ENCODE measurements at places on chromosomes 5 and 9.

- no peak for DNase-seq
Measured at GRCh38 chr5:142698447-142699183, 12.7 kb upstream of the FGF1 start.

GRCh38 chr5:133936651-133937015 lies 31.8 kb downstream of the C5orf15 start:
- DNase-seq: no peak

- DNase-seq: no peak
Measured at GRCh38 chr9:124010665-124011321, 775 bp upstream of the LHX2 start.

- DNase-seq: no peak
Measured at GRCh38 chr9:71213633-71214032, 92.2 kb upstream of the TRPM3 start.

DNA sequence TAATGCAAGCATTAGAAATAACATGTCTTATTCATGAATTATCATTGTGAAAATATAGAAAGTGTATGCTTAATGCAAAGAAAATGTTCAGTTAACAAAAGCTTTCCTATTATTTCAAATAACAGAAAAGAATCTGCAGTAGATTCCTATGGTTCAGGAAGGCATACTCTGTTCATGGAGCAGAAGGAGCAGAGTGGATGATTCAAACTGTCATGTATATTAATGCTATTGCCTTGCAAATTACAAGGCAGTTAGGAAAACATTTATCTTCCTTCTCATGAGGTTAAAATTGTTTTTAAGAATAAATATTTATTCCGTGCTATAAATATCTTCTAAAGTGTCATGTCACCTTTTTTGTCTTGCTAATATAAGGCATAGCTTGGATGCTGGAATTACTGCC lies 47.5 kb downstream of the PCSK1 start:
- DNase-seq: no peak

DNA sequence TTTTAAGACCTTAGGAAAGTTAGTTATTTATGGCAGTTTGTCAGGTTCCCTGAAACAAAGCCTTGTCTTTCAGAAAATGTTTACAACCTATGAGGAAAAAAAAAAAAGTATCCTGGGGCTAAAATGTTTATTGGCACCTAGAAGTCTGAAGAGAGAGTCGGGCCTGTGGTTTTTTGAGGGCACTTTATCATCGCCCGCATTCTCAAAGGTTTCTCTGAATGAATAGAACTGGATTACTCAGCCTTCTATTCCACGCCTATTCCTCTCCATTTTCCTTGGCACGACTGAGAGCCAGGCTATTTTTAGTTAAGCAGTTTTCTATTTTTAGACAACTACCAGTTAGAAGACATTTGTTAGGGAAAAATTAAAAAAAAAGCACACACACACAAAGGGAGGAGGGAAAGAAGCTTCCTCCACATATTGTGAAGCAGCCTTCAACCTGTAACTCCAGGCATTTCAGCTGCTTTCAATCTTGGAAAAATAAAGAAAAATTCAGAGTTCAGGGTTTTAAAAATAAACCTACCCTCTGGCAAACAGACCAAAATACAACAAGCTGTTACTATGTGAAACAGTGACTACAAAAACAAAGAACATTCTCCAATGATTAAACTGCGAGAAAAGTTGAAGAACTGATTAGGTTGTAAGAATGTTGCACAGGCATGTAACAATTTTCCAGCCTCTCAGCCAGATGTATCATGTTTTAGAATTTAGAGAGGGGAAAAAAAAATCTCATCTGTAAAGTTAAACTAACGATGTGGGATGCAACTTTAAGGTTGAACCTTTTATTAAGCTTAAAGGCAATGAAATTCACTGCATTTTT lies 97.0 kb downstream of the MEF2C start:
- DNase-seq: no peak

- no peak for DNase-seq
Measured at GRCh38 chr5:175616083-175616482, 41.8 kb upstream of the HRH2 start.

- no peak for DNase-seq
Measured at GRCh38 chr5:103973669-103974068, 411.1 kb upstream of the NUDT12 start.

DNA sequence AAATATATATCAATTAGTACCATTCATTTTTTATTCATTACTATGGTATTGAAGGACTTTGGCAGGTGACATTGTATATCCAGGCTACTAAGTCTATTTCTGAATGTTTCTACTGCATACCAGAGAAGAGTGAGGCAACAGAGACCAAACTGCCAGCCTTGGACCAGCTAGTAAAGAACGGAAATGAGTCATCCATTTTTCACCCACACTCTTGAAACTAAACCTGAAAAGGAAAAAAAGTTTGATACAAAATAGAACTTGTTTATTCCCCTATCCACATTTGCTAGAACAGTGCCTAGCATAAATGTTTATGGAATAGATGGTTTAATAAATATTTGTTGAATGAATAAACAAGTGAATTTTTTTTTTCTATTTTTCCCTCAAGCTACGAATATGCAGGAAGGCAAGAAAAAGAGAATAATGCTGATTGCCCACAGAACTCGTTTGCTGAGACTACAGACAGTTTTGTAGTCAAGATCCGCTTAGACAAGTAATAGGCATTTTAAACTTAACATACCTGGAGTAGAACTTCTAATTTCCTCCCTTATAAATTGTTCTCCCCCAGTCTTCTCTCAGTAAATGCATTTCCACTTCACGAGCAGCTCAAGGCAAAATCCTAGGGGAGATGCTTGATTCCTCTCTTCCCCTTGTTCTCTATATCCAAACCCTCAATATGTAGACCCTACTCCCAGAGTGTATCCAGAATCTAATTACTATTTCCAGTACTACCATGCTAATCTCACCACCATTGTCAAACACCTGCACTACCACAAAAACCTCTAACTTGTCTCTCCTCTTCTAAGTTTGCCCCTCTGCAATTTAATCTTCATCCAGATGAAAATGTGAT lies 146.2 kb upstream of the RASA1 start:
- no peak for DNase-seq

- no peak for DNase-seq
Measured at GRCh38 chr5:153658606-153659005, 168.1 kb downstream of the GRIA1 start.

DNA sequence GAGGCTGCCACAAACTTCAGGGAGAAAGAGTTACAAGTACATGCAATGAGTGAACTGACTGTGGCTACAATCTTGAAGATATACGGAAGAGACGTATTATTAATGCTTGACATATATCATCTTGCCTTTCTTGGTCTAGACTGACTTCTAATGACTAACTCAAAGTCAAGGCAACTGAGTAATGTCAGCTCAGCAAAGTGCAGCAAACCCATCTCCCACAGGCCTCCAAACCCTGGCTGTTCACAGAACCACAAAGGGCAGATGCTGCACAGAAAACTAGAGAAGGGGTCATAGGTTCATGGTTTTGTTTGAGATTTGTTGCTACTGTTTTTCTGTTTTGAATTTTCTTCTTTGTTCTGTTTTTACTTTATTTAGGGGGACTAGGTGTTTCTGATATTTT lies 21.0 kb downstream of the IL7R start:
- no peak for DNase-seq

GRCh38 chr9:90061187-90061586 lies 456.4 kb downstream of the GADD45G start:
- no peak for DNase-seq

DNA sequence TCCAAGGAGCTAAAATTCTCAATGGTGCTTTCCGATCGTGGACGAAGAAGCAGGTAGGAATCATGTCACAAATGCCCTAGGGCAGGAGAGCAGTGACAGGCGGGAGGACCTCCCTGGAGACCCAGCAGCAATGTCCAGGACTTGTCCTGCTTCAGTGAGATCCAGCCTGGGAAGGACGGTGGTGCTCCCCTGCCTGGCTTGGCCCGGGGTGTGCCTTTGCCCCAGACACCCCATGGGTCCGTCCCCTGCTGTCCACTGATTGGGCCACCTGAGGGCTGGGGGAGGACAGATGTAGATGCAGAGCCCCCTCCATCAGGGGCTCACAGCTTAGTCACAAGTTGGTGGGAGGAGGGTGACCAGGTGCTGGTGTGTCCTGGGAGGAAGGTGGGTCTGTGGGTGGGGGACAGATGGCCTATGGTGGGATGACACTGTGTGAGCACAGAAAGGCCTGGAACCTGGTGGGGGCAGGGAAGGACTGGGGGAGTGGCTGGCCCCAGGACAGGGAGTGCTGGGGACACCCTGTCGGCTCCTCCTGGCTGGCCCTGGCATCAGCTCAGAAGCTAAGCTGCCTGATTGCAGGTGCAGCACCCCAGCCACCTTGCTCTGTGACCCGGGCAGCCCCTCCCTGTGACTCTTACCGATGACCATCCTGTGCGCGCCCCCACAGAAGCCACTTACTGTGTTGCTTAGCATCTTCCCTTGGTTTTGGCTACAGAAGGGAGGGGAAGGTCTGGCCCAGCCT lies 82.0 kb downstream of the PHF2 start:
- no peak for DNase-seq

- DNase-seq: peak; percentile 48
Measured at GRCh38 chr9:95724253-95724991, 151.1 kb upstream of the ERCC6L2 start.

- DNase-seq: peak; percentile 44
Measured at GRCh38 chr5:76391014-76391413, 12.1 kb upstream of the IQGAP2 start.

DNA sequence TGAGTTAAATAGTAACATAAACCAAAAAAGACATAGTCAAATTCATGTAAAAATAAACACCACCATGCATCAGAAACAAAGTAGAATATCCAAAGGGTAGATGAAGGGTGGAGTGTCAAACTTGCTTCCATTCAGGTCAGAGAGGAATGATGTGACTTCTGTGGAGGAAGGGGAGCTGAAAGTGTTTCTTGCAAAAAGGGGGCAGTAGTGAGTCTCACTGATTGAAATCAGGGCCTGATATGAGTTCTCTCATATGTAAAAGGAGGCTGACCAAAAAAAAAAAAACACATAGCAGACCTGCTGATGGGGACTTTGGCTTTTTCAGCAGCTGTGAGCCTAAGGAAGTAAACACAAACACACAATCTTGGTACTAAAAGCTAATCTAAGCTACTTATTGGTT lies 38.8 kb upstream of the RGMB start:
- no peak for DNase-seq

GRCh38 chr9:137606734-137607138 lies 1.2 kb downstream of the ARRDC1 start:
- DNase-seq: no peak

DNA sequence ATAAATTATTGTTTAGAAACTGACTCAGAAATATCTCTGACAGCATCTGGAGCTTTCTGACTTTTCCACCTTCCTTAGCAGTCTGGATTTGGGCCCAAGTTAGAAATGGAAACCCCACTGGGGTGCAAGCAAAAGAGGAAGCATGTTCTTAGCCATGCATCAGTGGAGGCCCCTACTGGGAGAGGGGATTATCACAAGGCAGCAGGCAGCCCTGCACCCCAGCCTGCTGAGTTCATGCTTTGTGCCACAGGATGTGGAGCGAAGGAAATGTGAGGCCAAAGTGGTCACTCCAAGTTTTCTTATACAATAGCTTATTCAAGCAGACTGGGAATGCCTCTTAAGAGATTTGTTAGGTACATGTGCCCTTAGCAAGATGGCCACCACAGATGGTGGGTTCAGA lies 146.5 kb upstream of the TLX3 start:
- DNase-seq: no peak

GRCh38 chr9:93597871-93598646 lies 21.7 kb downstream of the PHF2 start:
- DNase-seq: no peak

GRCh38 chr9:21082671-21083070 lies 4.9 kb upstream of the IFNB1 start:
- no peak for DNase-seq

GRCh38 chr5:105407200-105407599 lies 1844.6 kb upstream of the NUDT12 start:
- DNase-seq: no peak

DNA sequence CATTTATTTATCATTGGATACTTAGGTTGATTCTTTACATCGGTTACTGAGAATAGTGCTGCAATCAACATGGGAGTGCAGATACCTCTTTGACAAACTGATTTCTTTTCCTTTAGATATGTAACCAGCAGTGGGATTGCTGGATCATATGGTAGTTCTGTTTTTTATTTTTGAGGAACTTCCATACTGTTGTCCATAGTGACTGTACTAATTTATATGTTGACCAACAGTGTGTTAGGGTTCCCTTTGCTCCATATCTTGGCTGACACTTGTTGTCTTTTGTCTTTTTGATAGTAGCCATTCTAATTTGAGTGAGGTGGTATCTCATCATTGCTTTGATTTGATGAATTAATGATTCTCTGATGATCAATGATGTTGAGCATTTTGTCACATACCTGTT lies 137.3 kb upstream of the PITX1 start:
- DNase-seq: no peak

DNA sequence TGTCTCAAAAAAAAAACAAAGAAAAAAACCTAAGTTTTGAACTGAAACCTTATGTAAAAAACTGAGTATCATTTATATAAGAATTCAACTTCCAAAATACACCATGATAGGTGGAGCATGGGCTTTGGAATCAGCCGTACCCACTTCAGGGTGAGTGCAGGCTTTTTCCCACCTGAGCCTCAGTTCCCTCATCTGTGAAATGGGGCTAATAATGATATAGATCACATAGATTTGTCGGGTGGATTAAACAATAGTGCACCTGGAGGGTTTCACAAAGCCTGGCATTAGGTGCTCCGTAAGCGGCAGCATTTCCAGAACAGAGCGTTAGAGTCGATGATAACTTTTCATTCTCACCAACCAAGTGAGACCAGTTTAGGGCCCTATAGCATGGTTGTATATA lies 91.9 kb downstream of the CYFIP2 start:
- DNase-seq: no peak

GRCh38 chr5:144457160-144457559 lies 286.5 kb downstream of the KCTD16 start:
- no peak for DNase-seq

DNA sequence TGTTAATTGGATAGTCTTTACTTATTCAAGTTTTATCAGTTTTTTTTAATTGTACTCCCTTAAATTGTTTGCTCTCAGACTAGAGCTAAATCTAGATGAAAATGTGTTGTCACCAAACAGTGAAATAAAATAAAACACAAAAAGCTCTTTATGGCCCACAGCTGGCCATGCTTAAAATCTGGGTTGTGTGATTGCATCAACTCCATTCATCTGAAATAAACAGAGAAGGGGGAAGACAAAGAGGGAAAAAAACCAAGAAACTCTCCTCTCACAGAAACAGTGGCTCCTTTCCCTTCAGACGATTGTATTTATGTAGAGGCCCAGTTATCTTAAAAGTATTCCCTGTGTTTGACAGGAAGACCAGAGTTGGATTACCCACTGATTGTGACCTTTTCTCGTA lies 422.4 kb downstream of the IRX1 start:
- DNase-seq: no peak

DNA sequence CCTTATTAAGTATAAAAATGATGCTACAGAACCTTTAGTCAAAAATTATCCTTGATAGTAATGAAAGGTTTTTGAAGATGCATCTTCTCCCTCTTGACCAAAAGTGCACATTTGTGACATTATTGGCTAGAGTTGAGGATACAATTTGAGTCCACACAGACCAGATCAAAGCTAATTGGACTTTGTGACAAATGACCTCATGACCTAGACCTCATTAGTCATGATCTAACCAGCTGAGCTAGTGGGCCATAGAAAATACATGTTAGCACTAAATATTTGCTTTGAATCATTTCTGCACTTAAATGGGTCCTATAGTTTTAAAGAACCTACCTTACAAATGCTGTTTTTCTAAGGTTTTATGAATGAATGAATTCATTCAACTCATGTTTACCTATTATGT lies 182.1 kb downstream of the RFX3 start:
- no peak for DNase-seq

All from T-helper 1 cell (primary cell).